ENCODE measurements at places on chromosomes 5 and 9. TPM values are rescaled to one million over a fixed set of nuclear protein-coding genes. Genes with fewer than 3 reads are reported as not detected.

Gene TBC1D13
- 21.6 TPM for total RNA-seq

Gene HAVCR2
- total RNA-seq: 0.20 TPM

Gene ATP6V1G1
- 144 TPM for total RNA-seq

GRCh38 chr9:84940294-84940693 is 270.8 kb downstream of the NTRK2 start:
- DNase-seq: no peak

- DNase-seq: no peak
Observed at GRCh38 chr5:107875833-107876232, 205.1 kb upstream of the EFNA5 start.

Gene STXBP1
- 13.0 TPM for total RNA-seq

GRCh38 chr5:131272724-131273123 is 8.9 kb downstream of the CDC42SE2 start:
- DNase-seq: no peak

Gene BSPRY
- total RNA-seq: 9.0 TPM

- no peak for DNase-seq
Observed at GRCh38 chr5:136201870-136202269, 8.9 kb upstream of the SMIM32 start.

- no peak for DNase-seq
Observed at GRCh38 chr5:107840592-107840991, 169.9 kb upstream of the EFNA5 start.

Gene ASPN
- total RNA-seq: 102 TPM

- no peak for DNase-seq
Observed at GRCh38 chr5:158998793-158999325, 100.9 kb downstream of the EBF1 start.

GRCh38 chr5:146042628-146043279 is 62.6 kb downstream of the PLAC8L1 start:
- DNase-seq: peak; percentile 37

- DNase-seq: no peak
Observed at GRCh38 chr9:15401266-15401665, 21.4 kb upstream of the SNAPC3 start.

GRCh38 chr5:135937245-135937911 is 17.4 kb downstream of the LECT2 start:
- no peak for DNase-seq

DNA sequence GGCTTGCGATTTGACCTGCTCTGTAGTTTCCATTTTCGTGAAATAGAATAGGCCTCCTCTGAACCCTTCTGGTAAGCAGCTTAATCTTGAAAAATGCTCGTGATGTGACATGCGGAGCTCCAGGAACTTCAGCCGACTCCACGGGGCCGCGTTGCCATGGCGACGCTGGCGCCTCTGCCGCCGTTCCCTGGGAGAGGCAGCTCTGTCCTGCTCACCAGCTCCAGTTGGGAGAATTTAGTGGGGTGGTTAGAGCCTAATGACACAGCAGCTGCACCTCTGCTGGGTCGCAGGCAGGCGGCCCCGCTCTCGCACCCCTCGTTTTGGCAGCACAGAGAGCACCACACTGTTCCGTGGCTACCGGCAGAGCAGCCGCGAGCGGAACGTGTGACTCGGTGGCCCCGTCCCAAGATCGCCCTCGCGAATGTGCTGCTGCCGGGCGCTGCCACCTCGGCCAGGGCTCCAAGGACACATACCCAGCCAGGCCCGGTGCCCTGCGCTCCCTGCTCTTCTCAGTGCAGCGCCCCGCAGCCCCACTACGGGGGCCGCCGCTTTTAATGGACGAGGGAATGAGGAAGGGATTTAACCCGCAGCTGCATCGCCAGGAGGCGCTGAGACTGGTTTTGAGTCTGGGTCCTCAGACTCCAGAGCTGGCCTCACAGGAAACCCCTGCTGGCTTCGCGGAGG is 131.2 kb upstream of the LMX1B start:
- no peak for DNase-seq

GRCh38 chr5:125555591-125555990 is 809.2 kb upstream of the ZNF608 start:
- no peak for DNase-seq

- DNase-seq: peak; percentile 10
Observed at GRCh38 chr5:155004138-155004744, 9.3 kb upstream of the KIF4B start.

DNA sequence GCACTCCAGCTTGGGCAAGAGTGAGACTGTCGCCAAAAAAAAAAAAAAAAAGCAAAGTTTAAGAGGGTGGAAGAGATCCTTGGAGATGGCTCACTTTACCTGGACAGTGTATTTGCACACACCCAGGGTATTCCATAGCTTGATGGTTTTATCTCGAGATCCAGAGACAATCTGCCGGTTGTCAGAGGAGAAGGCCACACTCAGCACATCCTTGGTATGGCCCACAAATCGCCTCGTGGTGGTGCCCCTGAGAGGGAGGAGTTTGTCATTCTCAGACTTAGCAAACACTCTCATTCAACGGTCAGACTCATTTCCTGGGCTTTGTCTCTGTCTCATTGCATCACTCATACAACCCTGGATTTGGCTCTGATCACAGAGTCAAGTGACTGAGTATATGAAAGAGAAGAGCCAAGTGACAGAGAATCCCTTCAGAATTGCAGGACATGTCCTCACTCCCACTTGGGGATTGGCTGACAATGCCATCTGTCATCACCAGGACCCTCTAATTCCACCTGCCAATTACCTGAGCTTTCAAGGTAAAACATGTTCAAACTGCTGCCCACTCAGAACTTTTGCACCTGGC is 2.2 kb downstream of the RACK1 start:
- no peak for DNase-seq

DNA sequence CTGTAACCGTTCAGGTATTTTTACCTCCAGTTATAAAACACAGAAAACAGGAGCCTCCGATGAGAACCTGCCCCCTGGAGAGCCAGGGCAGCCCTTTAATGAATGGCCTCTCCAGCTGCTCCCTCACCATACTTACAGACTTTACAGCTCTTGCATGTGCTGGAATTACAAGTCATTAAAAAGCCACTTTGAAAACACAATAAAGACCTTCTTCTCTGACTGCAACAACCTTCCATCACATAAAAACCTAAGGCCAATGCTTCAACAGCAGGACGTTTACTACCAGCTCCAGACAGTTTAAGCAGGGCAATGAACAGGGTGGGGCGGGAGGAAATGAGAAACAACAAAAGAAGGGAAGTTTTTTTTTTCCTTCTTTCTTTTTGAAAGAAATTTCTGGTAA is 213.8 kb downstream of the MLLT3 start:
- DNase-seq: peak; percentile 64

Gene SYK
- 32.2 TPM for total RNA-seq

DNA sequence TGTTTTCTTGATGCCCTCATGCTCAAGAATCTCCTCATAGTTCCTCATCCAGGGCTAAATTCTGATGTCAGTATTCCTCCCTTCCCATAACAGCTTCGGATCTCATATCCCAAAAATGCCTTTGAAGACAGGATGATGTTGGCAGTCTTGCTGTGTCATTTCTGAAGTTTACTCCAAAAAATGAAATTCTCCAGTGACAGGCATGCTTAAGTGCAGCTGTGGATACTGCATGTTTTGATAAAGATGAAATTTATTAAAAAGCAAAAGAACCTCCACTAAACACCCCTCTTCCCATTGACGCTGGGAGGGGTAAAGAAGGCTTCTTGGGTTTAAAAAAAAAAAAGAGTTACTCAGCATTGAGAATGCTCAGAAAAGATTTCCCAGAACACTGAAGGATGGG is 43.1 kb downstream of the NDST1 start:
- DNase-seq: no peak

Gene SNCAIP
- total RNA-seq: not detected

Gene FNIP1
- 41.9 TPM for total RNA-seq

Gene RGP1
- total RNA-seq: 30.3 TPM

Gene FGFR4
- total RNA-seq: 86.2 TPM

Gene TERT
- total RNA-seq: not detected

Gene LRRC26
- 58.7 TPM for total RNA-seq

- DNase-seq: no peak
Observed at GRCh38 chr9:94867842-94868312, 141.4 kb downstream of the AOPEP start.

DNA sequence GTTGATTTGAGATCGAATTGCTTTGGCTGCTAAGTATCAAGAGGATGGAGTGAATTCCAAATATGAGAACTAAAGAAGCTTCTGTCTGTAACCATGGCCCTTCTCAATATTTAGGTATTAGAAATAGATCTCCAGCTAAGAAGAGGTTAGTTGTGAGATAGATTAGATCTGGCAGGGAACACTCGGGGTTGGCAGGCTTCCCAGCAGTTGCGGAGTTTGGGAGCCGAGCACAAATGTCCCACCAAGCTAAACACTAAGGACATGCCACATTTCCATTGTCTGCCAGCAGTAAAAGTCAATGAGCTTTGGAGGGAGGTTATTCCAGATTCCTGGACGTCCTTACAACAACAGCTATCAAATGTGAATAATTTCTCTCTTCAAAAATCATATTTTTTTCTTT is 85.8 kb downstream of the TAF11L14 start:
- DNase-seq: no peak

DNA sequence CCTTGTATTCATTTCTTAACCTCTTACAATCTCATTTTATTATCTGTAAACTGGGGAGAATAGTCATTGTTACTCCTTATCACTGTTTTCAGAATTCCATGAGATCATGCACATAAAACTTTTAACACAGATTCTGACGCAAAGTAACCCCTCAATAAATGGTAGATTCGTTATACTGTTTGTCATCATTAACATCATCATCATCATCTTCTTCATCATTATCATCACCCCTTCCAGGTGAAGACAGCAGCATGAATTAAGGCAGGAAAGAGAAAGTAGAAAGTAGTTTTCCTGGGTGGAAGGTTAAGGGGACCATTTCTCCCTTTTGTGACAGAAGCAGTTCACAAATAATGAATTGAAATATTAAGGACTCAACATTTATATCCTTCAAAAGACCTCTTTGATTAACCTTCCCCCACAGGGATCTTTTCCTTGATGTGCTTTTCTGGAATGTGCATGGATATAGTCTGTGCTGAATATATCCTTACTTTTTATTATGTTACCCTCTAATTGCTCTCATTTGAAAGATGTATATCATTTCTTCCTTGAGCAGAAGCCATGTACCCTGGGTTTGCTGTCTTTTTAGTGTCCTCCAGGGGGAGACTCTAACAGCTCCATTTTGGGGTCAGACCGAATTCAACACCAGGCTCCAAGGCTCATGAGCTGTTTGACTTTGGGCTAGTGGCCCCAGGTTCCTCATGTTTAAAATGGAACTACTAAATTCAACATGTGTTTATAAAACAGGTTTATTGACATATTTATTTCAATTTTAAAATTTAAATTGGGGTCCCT is 1029.9 kb upstream of the WWC1 start:
- DNase-seq: no peak

Gene FGD3
- 5.2 TPM for total RNA-seq

DNA sequence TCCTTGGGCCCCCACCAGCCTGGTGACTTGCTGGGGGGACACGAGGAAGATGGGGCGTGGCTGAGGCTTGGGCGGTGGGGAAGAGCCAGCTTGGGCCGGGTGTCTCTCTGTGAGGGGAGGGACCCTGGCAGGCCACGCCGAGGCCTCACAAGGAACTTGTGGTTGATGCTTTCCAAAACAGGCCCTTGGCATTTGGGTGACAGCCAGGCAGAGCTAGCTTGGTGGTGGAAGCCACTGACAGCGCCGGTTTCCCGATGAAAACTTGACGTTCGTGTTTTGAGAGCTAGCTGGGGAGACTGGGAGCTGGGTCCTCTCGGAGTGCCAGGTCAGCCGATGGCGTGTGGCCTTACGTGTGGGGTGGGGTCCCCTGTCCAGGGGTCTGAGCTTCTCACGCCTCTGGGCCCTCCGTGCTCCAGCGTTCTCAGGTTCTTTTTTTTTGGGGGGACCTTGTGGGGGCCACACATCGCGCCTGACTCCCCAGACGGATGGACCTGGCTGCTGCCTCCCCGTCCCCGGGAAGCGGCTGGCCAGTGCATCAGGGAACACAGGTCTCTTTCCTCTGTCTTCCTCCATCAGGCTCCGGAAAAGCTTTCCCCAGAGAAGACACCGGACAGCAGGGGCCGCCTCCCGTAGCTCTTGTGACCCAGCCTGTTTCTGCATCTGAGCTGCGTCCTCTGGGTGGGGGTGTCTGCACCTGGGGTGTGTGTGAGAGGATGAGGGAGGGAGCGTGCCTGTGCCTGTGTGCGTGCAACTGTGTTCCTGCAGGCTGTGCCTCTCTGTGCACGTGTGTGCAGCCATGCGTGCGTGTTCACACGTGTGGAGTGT is 129.3 kb upstream of the LPCAT1 start:
- DNase-seq: no peak

DNA sequence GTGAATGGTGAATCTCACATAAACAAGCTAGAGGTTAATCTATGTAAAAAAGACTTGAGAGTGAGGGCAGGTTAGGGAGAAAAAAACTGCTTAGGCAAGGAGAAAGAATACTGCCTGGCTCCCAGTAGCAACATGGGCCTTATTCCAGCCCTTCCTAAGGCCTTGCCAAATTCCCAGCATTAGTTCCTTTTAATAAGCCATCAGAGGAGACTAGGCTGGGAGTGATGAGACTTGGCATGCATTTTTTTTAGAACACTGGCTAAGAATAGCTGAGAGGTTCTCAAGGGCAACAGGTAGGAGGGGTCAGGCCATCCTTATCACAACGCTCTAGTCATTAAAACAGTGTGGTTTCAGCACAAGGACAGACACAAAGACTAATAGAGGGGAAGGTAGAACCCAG is 20.9 kb upstream of the ZBTB43 start:
- no peak for DNase-seq

DNA sequence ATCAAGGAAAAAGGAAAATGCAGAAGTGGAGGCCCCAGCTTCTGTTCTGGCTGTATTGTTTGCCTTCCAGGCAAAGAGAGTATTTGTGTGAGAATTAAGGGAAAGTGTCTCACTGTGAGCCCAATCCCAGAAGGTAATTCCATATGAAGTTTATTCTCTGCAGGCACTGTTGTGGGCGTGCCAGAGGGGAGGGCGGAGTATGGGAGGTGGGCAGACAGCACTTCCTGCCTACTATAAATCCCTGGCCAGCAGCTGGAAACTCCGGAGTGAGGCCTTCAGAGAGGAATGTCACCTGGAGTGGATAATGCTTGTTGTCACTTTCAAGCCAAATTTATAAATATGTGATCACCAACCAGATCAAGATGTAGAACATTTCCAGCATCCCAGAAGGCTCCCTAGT is 209.5 kb downstream of the ARHGAP26 start:
- DNase-seq: peak; percentile 50

Gene WNT8A
- total RNA-seq: not detected

Gene PDE6A
- total RNA-seq: 6.5 TPM

GRCh38 chr9:16271967-16272366 is 598.5 kb downstream of the BNC2 start:
- DNase-seq: no peak

DNA sequence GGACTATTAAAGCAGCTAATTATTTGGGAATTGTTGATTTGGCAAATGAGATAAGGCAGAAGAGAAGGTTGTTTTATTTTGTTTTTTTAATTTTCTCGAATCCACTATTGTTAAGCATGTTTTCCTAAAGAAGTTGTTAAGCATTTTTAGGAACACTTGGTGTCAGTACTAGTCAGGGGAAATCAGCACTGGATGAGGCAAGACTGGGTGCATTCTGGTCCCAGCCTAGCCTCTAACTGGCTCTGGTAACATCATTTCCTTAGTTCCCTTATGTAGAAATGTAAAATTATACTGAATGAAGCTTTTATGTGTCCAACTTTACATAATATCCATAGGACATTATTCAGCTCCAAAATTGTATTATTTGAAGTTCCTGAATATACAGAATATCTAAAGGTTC is 196.1 kb downstream of the PCSK5 start:
- no peak for DNase-seq

GRCh38 chr9:90966031-90966290 is 164.3 kb downstream of the SYK start:
- DNase-seq: no peak

GRCh38 chr9:88971131-88971960 is 19.9 kb upstream of the S1PR3 start:
- DNase-seq: no peak

Gene INSL4
- not detected for total RNA-seq

Gene RASGEF1C
- not detected for total RNA-seq
